Progenitor cell of endocrine pancreas (in vitro differentiated cells): ENCODE measurements at places on chromosomes 16 and 17.
A peak's percentile ranks its signal among the peaks of the same experiment; 100 is the strongest.

DNA sequence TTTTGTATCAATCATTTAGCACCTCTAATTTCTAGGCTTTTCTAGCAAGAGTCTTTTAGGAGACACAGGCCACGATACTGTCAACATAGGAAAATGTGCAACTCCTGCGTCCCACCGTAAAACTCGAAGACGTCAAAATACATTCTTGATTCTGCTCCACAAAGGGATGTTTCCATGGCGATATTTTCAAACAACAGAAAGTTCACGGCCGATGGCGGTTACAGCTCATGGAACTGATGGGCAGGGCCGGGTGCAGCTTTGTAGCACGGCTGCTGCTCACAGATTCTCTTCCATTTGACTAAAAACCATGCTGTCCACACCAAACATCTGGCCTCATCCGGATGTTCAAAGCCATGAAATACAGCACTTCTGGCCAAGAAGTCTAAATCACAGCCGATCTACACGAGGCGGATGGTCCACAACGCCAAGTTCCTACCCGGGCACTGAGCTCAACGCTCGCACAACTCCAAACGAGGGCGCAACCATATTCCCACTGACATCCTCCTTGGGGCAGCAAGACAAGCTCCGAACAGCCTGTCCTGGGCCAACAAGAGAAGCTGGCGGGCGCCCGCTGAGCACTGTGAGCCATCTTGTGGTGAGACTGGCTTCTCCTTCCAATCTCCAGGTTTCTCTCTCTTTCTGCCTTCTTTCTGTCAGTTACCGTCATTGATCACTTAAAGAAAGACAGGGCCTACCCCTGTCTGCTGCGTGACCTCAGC is 79.8 kb downstream of the ZNF778 start:
- no peak for DNase-seq

GRCh38 chr16:70659953-70660671 is 13.8 kb downstream of the IL34 start:
- DNase-seq, result no peak

- no peak for DNase-seq
Observed at GRCh38 chr16:90026135-90026534, 6.9 kb upstream of the DBNDD1 start.

GRCh38 chr17:17300624-17301568 is 2.3 kb upstream of the NT5M start:
- peak; percentile 51 for DNase-seq

DNA sequence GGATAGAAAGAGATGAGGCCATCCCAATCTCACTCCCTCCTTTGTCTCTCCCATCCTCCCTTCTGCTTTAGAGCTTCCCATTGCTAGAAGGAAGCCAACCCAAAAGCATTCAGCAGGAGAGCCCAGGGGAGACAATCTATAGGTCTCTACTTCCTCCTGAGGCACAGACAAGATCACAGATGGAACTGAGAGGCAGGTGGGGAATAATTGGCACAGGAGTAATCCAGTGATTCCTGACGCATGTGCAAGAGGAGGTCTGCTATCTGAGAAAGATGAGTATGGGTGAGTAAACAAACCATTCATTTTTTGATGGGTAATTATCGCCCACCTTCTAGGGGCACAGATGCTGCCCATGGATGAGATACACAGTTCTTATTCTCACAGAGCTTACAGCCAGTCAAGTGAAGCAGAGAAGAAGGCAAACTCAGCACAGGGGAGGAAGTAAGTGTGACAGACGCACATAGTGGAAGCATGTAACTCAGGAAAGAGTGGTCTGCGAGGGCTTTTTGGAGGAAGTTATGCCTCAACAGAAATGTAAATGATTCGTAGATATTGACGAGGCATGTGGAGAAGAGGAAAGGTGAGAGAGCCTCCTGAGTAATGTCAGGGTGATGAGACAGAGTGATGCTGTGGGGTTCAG is 88.9 kb upstream of the HLF start:
- no peak for DNase-seq

GRCh38 chr17:77687921-77688320 is 270.6 kb upstream of the TNRC6C start:
- no peak for DNase-seq

- DNase-seq, result no peak
Observed at GRCh38 chr17:39404542-39405378, 3.3 kb upstream of the FBXL20 start.

DNA sequence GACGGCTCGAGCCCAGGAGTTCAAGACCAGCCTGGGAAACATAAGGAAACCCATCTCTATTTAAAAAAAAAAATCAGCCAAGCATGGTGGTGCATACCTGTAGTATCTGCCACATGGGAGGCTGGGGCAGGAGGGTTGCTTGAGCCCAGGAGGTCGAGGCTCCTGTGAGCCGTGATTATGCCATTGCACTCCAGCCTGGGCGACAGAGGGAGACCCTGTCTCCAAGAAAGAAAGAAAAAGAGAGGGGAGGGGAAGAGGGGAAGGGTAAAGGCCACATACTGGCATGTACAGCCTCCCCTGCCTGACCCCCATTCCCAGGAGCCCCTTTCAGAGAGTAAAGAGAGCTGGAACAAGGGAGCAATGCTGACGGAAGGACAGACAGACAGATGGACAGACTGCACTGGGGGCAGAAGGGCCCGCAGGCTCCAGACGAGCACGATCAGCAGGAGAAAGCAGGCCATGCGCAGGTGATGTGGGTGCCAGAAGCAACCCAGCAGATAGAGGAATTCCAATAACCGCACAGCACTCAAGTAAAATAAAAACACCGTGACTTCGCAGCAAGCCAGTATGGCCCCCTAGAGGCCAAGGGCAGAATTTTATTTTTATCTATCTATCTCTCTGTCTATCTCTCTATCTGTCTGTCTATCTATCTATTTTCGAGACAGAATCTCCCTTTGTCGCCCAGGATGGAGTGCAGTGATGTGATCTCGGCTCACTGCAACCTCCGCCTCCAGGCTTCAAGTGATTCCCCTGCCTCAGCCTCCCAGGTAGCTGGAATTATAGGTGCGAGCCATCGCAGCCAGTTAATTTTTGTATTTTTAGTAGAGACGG is 27.1 kb upstream of the SNN start:
- no peak for DNase-seq

- no peak for DNase-seq
Observed at GRCh38 chr16:53629151-53629550, 74.5 kb downstream of the RPGRIP1L start.

DNA sequence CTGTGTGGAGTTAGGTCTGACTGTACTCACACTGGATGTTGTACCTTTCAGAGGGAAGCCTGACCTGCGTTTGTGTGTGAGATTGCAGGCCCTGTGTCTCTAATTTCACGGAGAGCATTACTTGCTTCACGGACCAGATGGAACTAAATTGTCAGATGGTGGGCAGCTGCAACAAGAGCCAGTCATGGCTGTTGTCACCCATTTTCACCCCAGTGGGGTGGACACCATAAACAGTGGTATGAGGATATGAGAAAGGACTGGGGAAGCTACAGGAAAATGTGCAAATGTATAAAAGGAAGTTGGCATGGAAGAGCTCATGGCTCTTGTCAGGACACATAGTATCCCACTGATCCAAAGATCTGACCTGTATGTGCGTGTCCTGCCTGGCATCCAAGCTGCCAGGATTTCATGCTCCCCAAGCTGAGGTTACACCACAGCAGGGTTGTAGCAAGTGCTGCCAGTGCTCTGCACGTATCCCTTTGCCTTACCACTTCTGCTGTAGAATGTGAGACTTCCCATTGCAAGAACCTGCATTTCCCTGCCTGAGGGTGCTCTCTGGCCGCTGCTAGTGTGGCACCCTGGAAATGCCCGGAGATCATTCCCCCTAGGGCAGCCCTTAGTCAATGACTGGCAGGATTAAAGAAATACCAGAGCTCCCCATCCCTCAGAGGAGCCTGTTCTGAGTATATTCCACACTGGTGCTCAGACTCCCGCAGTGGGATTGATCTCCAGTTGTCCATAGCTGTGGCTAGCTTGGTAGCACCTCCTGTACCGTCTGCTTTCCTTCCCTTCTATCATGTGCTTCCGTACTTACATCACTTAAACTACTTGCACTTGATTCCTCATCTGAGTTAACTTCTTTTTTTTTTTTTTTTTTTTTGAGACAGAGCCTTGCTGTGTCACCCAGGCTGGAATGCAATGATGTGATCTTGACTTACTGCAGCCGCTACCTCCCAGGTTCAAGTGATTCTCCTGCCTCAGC is 70.4 kb upstream of the TANC2 start:
- DNase-seq, result no peak

GRCh38 chr16:30557707-30557956 is 542 bp downstream of the ZNF764 start:
- DNase-seq, result no peak

DNA sequence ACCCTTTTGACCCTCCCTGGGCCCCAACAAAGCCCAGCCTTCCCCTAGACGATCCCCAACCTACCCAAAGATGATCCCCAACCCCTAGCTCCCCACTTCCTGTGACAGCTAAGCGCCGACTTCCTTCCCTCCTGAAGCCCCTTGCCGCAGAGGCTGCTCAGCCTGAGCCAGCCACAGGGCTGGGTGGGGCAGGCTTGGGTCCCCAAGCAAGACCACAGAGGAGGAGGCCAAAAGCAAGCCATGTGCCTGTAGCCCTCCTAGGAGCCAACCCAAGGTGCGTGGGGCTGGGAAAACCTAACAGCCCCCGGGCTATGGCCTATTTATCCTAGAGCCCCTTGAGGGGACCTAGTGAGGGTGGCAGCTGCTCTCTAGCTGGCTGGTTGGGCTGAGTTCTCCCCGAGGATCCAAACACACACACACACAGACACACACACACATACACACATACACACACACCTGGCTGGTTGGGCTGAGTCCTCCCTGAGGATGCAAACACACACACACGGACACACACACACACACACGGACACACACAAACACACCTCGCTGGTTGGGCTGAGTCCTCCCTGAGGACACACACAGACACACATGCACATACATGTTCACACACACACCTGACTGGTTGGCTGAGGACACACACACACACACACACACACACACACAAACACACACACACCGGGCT is 4.8 kb downstream of the ARRB2 start:
- DNase-seq, result no peak

GRCh38 chr17:8176197-8176940 is at the start of gene TMEM107:
TSS of gene TMEM107 (minus strand) at chr17:8176380. CDS start at chr17:8176286, 94 bp downstream.
- DNase-seq, result peak; percentile 73
